ENCODE measurements at places on chromosomes 2 and 18. TPM values are rescaled to one million over a fixed set of nuclear protein-coding genes. Genes with fewer than 3 reads are reported as not detected.

ALPG gene
- not detected for total RNA-seq

POTEC gene
- not detected for total RNA-seq

KHK gene
- total RNA-seq, result 0.22 TPM

CNDP1 gene
- 0.22 TPM for total RNA-seq

CDH19 gene
- not detected for total RNA-seq

SPATA3 gene
- total RNA-seq, result not detected

SRD5A2 gene
- not detected for total RNA-seq

L3MBTL4 gene
- not detected for total RNA-seq

RESP18 gene
- not detected for total RNA-seq

Data from placental pericyte (primary cell).